Umbilical cord (tissue), 2 donors: ENCODE measurements at places on chromosomes 1 and 21.

GRCh38 chr1:31614414-31615005, 3.0 kb upstream of the HCRTR1 start:
- DNase-seq, result no peak

DNA sequence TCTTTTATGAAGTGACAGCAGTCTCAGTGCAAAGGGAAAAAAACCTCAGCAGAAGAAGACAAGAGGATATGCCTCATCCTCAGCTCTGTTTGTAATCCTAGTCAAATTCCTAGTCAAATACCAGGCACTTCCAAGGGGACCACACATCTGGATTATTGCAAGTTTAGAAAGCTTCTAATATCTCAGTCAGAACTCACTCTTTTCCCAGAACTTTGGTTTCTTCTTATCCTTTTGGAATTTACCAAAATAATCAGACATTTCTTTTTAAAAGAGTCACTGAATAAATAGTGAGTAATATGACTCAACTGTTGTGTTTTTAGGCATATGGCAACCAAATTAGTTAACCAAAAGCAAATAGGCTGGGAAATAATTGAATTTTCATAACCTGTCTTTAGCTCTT, 47.8 kb downstream of the PRRX1 start:
- no peak for DNase-seq

GRCh38 chr1:203871114-203871880, 9.9 kb downstream of the SNRPE start:
- DNase-seq, result peak; percentile 85

GRCh38 chr1:73781251-73781650, 416.7 kb downstream of the LRRIQ3 start:
- DNase-seq, result no peak

DNA sequence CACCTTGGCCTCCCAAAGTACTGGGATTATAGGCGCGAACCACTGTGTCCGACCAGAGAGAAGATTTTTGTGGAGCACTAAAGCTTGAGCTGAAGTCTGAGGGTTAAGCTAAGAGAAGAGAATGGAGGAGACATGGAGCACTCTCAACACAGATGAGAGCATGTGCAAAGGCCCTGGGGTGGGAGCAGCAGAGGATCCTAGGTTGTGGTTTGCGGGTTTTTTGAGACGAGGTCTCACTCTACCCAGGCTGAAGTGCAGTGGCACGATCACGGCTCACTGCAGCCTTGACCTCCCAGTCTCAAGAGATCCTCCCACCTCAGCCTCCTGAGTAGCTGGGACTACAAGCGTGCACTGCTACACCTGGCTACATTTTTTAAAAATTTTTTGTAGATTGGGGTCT, 30.5 kb downstream of the FBXO2 start:
- no peak for DNase-seq

DNA sequence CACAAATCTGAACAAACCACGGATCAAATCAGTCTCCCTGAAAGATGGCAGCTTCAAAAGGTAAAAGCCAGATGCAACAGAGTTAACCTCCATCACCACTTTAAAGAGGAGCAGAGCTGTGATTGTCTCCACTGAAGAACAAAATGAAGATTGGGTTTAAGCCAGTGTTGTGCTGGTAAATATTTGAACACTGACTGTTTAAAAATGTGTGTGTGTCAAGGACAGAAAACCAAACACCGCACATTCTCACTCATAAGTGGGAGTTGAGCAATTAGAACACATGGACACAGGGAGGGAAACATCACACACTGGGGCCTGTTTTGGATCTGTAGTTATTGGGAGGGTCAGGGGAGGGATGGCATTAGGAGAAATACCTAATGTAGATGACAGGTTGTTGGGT, 83.9 kb downstream of the ST6GALNAC5 start:
- no peak for DNase-seq

- DNase-seq, result no peak
These were observed 63.7 kb downstream of the NRIP1 start for GRCh38 chr21:15001113-15001512.

DNA sequence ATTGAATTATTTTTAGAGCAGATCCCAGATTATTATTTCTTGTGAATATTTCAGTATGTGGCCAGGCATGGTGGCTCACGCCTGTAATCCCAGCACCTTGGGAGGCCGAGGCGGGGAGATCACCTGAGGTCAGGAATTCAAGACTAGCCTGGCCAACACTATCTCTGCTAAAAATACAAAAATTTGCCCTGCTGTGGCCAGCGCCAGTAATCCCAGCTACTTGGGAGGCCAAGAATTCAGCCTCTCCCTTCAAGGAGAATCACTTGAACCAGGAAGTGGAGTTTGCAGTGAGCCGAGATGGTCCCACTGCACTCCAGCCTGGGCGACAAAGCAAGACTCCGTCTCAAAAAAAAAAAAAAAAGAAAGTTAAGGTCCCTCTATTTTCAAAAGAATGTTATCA, 4.3 kb downstream of the OSBPL9 start:
- DNase-seq, result no peak

GRCh38 chr1:34871443-34872132, 12.0 kb upstream of the SMIM12 start:
- no peak for DNase-seq

DNA sequence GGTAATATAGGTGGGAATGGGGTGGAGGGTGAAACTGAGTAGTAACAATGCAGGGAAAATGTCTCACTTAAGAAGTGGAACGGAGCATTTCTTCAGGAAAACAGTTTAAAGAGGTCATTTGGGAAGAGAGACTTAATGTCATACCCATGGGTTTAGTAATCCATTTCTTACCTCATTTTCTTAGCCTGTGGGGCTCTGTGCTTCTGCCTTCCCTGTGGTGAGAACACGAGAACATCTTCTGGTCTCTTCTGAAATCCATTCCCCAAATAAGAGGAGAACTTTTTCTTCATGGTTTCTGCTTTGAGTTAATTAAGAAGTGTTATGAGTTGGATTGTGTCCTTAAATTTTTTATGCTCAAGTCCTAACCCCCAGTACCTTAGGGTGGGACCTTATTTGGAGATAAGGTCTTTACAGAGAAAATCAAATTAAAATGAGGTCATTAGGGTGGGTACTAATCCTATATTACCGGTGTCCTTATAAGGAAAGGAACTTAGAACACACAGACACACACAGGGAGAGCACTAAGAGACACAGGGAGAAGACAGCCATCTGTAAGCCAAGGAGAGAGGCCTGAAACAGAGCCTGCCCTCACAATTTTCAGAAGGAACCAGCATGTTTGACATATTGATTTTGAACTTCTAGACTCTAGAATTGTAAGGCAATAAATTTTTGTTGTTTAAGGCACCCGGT, 5.4 kb downstream of the CCDC190 start:
- DNase-seq, result no peak

DNA sequence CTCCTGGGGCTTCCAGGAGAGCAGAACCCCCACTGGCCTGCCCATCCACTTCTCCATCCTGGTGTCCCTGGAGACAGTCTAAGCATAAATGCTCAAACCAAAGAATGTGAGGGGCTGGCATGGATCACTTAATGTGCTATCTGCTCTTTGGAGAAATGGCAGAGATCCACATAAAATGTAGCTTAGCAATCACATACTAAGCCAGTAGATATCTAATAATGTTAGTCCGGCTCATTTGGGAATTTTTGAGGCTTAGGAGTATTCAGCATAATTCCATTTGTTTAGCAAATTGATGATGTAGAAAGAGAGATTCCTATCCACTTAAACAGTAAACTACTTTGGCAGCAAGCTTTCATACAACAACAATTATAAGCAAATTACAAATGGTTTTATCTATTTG, 90.7 kb downstream of the TENT5C start:
- peak; percentile 94 for DNase-seq

GRCh38 chr1:37315371-37315846, 159.0 kb upstream of the ZC3H12A start:
- DNase-seq, result no peak

DNA sequence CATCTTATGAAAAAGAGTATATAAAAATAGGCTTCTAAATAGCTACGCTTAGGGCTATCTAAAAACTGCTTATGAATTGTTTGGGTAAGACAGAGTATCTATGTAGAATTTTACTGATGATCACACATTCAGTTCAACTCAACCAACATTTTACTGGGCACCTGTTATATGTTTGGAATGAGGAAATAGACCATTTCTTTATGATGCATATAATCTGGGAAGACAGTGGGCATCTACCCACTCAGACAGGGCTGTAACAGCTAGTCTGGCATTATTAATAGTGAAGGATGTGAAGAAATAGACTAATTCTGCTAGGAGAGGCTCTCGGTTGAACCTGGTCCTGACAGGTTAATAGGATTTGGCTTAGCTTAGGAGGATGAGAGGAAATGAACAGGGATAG, 56.9 kb downstream of the TIAM1 start:
- no peak for DNase-seq

GRCh38 chr1:11982010-11982392, 1.8 kb downstream of the MFN2 start:
- DNase-seq, result no peak

DNA sequence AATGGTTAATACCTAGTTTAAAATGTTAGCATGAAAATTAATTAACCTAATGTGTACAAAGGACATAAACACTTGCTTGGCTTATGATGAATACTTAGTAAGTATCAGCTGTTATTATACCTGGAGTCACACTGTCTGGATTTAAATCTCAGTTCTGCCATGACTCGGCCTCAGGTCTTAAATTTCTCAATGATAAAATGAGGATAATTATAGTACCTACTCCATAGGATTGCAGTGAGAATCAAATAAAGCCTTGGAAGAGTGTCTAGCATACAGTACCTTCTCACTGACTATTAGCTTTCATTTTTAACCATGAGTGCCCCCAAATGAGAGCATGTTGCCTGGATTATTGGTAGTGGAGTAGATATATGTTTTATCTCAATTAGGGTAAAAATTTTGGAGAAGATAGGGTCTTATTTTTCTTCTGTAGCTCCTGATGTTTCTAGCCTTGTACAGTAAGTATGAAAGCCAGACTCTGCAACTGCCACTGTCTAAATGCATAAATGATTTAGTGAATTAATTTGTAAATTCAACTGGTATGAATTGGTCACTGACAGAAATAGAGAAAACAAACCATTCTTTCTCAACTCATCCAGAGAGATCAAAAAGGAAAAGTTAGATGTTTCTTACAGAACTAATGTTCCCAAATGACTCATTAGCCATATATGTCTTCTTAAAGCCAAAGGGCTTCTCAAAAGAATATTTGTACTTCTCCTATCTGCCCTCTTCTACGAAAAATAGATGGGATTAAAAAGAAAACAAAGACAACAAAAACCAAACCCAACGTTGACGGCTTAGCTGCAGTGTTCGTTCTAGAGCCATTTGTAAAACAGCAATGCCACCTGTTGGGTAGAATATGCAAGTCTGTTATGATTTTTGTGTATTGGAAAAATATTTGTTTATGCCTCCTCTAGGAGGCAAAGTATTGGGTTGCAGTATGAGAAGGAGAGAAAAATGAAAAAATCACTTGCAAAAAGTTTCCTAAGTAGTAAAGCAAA, 53.8 kb upstream of the MROH9 start:
- DNase-seq, result peak; percentile 41

GRCh38 chr21:45419162-45419561, 14.2 kb downstream of the COL18A1 start:
- DNase-seq, result no peak

GRCh38 chr1:56017336-56017735, 562.0 kb downstream of the PLPP3 start:
- DNase-seq, result no peak

GRCh38 chr1:242692988-242693387, 168.5 kb upstream of the PLD5 start:
- no peak for DNase-seq

DNA sequence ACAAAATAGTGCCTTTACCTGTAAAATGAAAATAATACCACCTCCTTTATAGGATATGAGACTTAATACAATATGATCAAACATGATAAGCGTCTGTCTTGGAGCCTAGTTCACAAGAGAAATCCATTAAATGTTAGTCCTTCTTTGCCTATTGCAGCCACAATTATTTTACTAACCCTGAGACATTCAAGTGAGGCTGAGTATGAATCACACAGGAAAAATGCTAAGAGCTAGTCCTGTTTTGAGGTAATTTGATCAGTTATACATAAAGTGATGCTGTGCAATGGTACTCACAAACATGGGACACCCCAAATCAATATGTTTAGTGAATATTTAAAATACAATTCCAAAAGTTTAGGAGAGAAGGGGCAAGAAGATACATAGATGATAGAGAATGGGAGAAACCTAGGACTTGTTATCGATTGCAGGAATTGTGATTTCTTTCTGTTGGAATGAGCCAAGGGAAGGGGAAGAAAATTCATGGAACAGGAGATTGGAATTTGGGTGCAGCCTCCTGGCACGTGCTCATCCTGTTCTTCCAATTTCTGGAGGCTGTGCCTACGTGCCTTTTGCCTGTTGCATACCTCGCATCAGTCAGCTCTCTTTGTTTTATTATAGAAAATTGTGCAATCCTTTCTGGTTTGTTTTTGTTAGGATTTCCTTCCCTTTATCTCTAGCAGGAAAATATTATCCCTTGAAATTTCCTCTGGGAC, 39.9 kb upstream of the BACH1 start:
- peak; percentile 55 for DNase-seq

DNA sequence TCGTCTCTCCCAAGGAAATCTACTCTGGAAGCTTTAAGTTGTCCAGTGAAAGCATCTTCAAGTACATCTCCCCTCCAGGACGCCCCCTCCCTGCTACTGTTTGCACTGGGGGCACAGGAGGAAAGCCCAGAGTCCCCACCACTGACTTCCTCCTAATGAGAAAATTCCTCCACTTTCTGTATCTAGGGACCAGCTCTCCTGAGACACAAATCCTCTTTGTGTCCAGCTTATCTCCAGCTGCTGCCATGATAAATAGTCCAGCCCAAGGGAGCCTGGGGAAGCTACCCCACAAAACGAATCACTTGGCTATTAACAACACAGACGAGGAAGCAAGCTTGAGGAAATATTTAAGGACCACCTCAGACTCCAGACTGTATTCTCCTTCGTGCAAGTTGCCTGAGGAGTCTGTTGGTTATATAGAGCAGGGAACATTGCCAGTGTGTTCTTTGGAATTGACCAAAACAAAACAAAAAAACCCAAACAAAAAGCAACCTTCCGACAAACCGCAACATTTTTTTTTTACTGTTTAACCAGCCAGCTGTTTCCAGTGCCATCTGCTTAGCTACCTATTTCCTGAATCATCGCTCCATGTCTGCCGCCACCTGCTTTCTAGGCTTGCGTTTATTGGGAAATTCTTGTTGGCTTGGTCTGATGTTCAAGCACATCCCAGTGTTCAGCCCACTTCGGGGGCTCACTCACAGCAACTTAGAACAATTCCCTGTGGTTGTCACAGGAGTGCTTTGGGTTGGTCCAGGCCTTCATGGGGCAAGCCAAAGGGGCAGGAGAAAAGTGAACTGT, 7.7 kb downstream of the C1orf226 start:
- DNase-seq, result no peak

- DNase-seq, result no peak
These were observed 44.9 kb upstream of the PCBP3 start for GRCh38 chr21:45598666-45599065.

- no peak for DNase-seq
These were observed 4.6 kb upstream of the NAXE start for GRCh38 chr1:156586892-156587477.
